ENCODE measurements at places on chromosomes 3 and 15.

- no peak for DNase-seq
These were observed 1.5 kb downstream of the DLL4 start for GRCh38 chr15:40930430-40931299.

- DNase-seq: no peak
These were observed 585.3 kb downstream of the GOLGA6L6 start for GRCh38 chr15:19956124-19956796.

- DNase-seq: no peak
These were observed 41.7 kb downstream of the PAQR5 start for GRCh38 chr15:69340243-69340900.

- no peak for DNase-seq
These were observed 516.4 kb downstream of the GBE1 start for GRCh38 chr3:81245043-81245442.

- DNase-seq: no peak
These were observed 375.0 kb downstream of the ROBO2 start for GRCh38 chr3:77414881-77415280.

- DNase-seq: no peak
These were observed 8.3 kb downstream of the ARL13B start for GRCh38 chr3:93988283-93988682.

GRCh38 chr15:29424118-29424517 lies 154.5 kb upstream of the NSMCE3 start:
- DNase-seq: no peak

DNA sequence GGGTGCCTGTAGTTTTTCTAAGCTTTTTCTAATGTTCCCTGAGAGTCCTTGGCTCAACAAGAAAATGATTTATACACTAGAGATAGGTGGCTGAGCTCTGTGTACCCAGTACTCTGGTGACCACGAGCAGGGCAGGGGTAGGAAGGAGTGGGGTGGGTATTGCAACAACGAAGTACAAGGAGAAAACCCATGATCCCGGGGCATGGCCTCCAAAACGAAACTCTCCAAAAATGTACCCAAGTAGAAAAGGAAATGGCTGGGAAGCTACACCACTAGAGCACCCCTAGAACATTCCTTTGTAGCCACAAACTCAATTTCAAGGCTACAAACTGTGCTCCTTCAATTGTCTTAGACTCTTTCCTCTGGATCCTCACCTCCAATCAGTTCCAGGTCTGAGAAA lies 138.9 kb downstream of the DUT start:
- no peak for DNase-seq

- DNase-seq: no peak
These were observed 42.0 kb downstream of the SST start for GRCh38 chr3:187628169-187628568.

DNA sequence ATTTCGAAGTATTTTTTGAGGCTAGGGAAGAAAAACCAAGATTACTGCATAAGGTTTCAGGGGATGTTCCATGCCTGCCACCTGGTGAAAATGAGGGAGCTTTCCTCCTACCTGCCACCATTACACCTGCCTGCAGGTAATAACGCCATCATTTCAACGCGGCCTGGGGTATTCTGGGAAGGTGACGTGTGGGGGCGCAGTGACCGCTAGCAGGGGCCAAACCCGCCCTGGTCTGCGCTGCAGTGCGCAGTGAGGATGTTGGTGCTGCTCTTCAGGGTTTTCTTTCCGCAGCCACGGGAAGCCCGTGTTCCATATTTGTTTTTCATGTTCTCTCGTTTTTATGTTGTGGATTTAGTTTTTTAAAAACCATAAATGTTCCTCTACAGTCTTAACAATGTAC lies 37.4 kb upstream of the SNRPN start:
- no peak for DNase-seq

DNA sequence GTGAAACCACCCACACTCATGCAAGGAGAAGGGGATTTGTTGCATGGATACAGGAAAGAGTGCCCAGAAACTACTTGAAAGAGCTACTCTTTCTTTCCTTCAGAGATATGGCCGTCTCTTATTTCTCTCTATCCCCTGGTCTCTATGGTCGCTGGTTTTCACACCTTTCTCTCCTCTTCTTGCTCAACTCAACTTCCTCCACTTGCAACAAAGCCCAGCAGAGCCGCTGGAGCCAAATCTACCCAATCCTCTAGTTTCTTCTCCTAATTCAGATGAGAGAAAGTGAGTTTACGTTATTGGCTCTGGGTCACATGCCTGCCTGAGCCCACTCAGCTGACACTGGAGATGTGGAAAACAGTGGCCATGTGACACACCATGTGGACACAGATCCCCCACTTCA lies 215.2 kb downstream of the OSBPL10 start:
- DNase-seq: no peak

GRCh38 chr3:183924956-183925355 lies 40.3 kb upstream of the PARL start:
- no peak for DNase-seq

GRCh38 chr15:59200560-59200959 lies 6.1 kb upstream of the LDHAL6B start:
- no peak for DNase-seq

- no peak for DNase-seq
These were observed 34.5 kb downstream of the ANO10 start for GRCh38 chr3:43587303-43587702.

DNA sequence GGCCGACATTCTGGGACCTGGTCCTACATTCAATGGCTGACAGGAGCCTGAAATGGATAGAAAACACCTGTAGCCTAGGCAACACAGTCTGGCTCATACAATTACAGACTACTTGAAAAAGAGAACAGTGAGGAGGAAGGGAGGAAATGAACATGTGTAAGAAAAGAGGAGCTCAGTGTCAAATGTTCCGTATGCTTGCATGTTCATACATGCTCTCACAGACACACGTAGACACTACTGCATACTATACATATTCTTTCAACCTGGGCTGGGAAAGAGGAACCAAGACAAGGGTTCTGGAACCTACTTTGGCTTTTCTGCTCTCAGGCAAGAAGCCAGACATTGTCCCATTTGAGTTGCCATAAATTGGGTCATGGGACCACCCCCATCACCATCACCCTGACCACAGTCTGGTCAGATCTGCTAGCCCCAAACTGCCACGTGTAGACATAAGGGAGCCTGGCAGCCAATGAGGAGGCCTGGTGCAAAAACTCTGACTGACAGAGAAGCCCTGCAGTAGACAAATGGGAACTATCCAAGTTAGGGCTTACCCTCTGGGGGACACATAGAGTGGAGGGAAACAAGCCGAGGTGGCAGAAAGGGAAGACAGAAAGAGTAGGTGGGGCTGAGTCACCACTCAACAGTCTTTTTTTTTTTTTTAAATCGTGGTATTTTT lies 310.0 kb downstream of the SHQ1 start:
- no peak for DNase-seq

DNA sequence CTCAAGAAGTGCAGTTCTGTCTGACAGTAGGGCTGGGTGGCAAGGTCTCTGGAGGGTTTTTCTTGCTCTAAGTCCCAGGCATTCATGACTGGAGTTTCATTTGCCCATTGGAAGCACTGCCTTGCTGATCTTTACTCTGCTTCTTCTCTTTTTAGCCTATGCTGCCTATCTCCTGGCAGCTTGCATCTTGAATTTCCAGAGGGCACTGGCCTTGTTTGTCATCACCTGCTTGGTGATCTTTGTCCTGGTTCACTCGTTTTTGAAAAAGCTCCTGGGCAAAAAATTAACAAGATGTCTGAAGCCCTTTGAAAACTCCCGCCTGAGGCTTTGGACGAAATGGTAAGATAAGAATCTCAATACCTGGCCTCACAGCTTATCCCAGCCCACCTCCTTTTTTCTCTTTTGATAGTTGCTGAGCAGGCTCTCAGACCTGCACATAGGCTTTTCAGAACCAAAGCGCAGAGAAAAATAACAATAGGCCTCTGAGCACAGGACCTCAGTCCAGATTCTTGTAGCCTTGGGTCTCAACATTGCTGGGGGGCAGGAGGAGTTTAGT lies 10.9 kb downstream of the SLC28A2 start:
- DNase-seq: no peak

DNA sequence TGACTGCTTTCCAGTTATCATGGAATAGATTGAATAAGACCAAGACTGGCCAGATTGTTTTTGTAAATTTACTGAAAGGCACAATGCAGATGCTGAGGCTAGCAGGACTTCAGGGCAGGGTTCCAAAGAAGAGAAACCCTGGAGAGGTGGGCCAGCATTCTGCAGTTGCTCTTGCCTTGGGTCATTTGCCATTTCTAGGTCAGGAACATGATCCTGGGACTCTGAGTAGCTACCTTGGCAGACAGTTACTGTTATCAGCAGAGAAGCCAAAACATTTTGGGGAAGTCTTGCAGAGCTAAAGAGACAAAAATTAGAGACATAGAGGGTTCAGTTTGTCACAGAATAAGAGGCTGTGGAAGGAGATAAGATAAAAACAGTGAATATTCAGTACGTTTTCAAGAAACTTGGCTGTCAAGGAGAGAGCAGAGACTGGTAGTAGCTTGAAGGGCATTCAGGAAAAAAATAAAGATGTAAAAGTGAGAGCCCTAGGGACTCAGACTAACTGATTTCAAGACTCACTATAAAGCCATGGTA lies 46.8 kb upstream of the MYRIP start:
- no peak for DNase-seq

DNA sequence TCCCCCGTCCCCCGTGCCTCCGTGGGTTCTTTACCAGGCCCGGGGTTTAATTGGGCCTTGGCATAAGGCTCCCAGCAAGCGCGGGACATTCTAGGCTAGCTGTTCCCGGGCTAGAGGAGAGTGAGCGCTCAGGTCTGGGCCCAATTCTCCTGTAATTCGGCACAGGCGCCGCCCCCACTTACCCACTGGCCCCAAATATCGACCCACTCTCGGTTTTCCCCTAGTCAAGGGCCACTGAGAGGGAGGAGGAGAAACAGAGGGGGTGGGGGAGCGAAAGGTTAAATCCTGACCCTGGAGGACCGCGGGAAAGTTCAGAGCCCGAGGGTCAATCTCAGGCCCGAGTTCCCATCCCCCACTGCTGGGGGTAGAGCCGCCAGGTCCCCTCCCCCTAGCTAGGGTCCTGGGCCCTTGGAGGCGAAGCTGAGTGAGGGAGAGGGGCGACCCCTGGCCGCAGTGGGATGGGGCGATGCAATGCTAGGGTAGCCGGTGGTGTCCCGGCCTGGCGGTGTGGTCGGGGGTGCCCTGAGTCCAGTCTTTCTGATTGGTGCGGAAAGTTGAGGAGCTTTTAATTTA lies 8.5 kb upstream of the ONECUT1 start:
- DNase-seq: no peak

DNA sequence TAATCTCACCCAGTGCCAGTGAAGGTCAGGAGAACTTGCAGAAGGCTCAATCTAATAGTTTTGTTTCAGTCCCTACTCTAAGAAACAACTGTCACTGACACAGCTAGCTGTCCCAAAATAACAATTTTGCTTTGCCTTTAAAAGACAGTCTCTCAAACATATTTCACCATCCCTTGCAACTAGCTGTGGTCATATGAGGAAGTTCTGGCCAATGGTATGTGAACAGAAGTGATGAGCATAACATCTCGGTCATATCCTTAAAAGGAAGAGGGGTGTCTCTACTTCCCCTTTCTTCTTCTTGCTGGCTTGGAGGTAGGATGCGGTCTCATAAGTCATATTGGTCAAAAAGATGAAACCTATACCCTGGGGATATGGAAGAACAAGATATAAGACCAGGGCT lies 198.1 kb downstream of the NEK10 start:
- DNase-seq: no peak

DNA sequence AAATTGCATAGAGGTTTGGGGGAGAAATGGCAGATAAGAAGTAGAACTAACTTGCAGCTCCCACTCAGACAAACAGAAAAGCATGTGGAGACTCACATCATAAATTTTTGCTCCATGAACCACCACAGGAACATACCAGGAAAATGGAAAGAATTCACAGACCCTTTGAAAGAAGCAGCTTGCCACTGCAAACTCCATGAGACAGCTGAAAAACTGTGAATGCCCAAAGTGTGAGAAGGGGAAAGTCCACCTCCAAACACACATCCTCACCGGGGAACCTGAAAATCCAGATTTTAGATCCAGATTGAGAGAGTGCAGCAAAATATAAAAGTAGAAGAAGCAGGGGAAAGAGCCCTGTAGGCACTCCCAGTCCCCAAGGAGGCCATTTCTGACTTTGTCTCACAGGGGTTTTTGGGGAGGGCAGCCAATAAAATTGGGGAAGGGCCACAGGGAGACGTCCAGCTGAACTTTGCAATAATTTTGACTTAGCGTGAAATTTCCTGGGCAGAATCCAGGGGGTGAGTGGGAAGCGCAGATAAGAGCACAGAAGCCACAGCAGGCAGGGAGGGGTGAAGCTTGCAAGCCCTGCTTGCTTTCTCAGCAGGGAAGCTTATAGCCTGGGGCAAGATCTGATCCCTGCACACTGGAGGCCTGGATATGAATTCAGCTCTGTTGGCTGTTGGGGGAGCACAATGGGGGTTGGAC lies 183.4 kb upstream of the UBE2E2 start:
- DNase-seq: no peak

DNA sequence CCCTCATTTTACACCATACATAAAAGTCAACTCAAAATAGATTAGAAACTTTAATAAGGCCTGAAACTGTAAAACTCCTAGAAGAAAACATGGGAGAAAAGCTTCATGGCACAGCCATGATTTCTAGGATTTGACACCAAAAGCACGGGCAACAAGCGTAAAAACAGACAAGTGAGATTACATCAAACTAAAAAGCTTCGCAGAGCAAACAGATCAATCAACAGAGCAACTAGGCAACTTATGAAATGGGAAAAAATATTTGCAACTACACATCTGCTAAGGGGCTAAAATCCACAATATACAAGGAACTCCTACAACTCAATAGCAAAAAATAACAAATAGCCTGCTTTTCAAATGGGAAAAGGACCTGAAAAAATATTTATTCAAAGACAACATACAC lies 26.1 kb downstream of the ZNF148 start:
- DNase-seq: no peak

- no peak for DNase-seq
These were observed 40.2 kb upstream of the ARF4 start for GRCh38 chr3:57637391-57637790.

DNA sequence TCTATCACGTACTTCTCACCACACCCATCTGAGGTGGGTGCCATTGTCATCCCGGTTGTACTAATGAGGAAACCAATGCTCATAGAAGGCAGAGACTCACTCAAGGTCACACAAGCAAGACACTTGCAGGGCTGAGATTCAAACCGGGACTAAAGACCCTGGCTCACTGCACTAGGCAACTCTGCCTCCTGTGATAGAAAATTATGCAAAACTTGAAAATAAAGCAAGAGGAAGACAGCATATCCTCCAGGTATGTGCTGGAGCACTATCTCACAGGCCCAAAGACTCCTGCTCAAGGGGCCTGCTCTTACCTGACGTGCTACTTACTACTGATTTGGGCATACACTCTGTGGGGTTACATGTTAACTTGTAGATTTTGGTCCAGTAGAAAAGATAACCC lies 25.6 kb downstream of the ANXA2 start:
- DNase-seq: no peak

GRCh38 chr3:88044411-88044810 lies 14.4 kb downstream of the CGGBP1 start:
- DNase-seq: no peak

GRCh38 chr15:64903326-64903950 lies 8.3 kb upstream of the ANKDD1A start:
- DNase-seq: no peak

- DNase-seq: no peak
These were observed 21.8 kb upstream of the ERICH6 start for GRCh38 chr3:150725548-150725947.

GRCh38 chr15:27958911-27959578 lies 140.1 kb downstream of the OCA2 start:
- no peak for DNase-seq

- DNase-seq: no peak
These were observed 78.9 kb upstream of the TTC14 start for GRCh38 chr3:180523040-180523439.

All from nucleus accumbens (tissue), 56 donors.